ENCODE measurements at places on chromosomes 7 and 10.

DNA sequence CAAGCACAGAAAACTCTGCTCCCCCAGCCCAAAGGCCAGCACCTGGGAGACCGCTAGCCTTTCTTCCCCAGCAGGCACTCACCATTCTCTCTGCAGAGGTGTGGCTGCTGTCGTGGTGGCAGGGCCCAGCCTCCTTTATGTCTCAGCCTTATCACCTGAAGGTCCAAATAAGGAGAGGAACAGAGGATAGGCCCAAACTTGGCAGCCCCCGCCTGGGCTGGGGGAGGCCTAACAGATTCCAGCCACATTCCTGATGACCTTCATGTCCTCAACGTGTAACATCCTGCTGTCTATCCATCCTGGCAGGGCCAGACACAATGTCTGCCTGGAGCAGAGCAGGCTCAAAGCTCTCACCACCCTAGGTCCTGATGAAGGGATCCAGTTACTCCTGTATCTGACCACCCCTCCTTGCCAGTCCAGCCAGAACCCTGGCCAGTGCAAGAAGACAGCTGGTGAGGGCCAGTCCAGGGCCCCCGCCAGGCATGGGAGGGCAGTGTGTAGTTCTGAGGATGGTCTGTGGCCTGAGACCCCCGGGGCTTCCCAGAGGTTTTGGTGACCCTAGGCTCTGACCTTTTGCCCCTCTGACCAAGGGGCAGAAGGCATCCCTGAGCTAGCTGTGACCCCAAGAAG is at the start of gene MYL7:
TSS of gene MYL7 (minus strand) at position 112 of the 630 bp plus-strand sequence. CDS start at position 85, 27 bp downstream.
- no peak within 1 kb of the TSS for H3K4me3 ChIP-seq
- H3K4me1 ChIP-seq: peaks cover 13% of the 10 kb centered on the region
- no peaks in the 10 kb centered on the region for H3K36me3 ChIP-seq
- H3K27ac ChIP-seq: no peak within 1 kb of the TSS
- DNase-seq: no peak

- no peak overlapping the region for H3K27ac ChIP-seq
- DNase-seq: peak; percentile 33
- no peak overlapping the region for H3K4me3 ChIP-seq
- no peaks in the 10 kb centered on the region for H3K27me3 ChIP-seq
Measured at GRCh38 chr10:48289501-48290238, 15.2 kb upstream of the FRMPD2 start.

- no peak overlapping the region for H3K27ac ChIP-seq
- peaks cover 3% of the 10 kb centered on the region for H3K4me1 ChIP-seq
- no peaks in the 10 kb centered on the region for H3K36me3 ChIP-seq
- H3K4me3 ChIP-seq: no peak overlapping the region
- peak; percentile 51 for DNase-seq
Measured at GRCh38 chr7:50696810-50697582, 85.7 kb downstream of the GRB10 start.

DNA sequence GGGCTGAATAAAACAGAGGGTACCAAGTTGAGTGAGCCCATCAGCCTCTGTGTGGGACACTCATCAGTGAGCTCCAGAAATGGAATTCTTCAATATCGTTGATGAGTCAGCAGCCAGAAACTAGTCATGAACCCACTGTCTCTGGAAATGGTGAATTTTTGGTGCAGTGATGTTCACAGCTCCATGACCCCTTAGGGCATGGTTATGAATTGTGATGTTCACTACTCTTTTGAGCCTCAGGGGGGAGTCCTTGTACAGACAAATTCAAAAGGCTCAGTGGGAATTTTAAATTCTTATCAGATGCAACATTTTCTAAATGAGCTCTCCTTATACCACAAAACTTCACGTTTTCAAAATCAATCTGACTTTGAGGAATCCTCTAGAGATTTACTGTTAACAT is 335.7 kb downstream of the PHTF2 start:
- H3K27ac ChIP-seq: no peak overlapping the region
- no peak for DNase-seq
- no peaks in the 10 kb centered on the region for H3K36me3 ChIP-seq
- H3K27me3 ChIP-seq: no peaks in the 10 kb centered on the region

DNA sequence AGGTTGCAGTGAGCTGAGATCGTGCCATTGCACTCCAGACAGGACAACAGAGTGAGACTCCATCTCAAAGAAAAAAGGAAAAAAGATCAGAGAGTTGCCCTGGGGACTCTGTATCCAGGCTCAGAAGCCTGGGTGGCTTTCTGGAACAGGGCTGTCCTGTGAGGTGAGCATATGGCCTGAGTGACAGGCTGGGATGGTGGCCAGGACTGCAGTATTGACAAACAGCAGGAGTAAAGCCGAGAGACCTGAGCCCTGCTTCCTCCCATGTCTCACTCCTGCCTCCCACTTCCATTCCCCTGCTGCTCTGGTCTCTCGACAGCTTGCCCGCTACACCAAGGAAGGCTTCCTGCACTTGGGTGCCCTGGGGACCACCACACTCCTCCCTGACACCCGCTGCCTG is 578.5 kb downstream of the GALNT17 start:
- H3K27ac ChIP-seq: no peak overlapping the region
- no peaks in the 10 kb centered on the region for H3K4me1 ChIP-seq
- no peak for DNase-seq
- no peak overlapping the region for H3K4me3 ChIP-seq

DNA sequence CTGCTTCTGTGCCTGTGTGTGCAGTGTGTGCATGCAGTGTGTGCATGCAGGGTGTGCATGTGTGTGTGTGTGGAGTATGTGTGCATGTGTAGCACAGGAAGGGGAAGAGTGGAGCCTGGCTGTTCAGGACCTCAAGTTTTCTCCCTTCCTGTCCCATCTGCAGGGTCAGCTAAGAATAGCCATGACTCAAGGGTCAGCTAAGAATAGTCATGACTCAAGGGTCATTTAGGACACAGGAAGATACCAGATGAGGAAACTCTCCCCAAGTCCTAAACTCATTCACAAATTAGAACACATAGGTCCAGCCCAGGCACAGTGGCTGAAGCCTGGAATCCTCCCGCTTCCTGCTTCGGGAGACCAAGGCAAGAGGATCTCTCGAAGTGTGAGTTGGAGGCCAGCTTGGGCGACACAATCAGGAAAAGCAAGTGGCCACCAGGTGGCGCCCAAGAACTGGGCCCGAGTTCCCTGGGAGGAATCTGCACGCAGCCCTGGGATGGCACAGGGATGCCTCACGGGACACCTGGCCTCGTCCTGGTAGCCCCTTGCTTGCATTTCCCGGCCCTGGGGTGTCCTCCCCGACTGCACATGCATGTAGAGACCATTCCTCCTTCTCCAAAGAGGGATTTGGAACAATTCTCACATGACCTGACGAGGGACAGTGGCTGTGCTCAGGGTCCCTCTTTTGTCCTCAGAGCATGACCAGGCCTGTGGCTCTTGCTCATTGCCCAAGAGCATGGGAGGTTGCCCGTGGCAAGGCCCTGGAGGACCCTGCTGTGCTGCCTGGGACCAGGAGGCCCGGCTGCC is 21.4 kb upstream of the VOPP1 start:
- peak; percentile 80 for DNase-seq
- H3K36me3 ChIP-seq: no peaks in the 10 kb centered on the region
- H3K27ac ChIP-seq: no peak overlapping the region
- no peak overlapping the region for H3K4me3 ChIP-seq

- no peaks in the 10 kb centered on the region for H3K36me3 ChIP-seq
- H3K4me1 ChIP-seq: peaks cover 17% of the 10 kb centered on the region
- no peak overlapping the region for H3K4me3 ChIP-seq
- no peak for DNase-seq
- peak overlapping the region; percentile 71 for H3K27ac ChIP-seq
Measured at GRCh38 chr7:135993950-135994349, 16.8 kb upstream of the MTPN start.

- peaks cover 12% of the 10 kb centered on the region for H3K4me1 ChIP-seq
- no peaks in the 10 kb centered on the region for H3K36me3 ChIP-seq
- peak overlapping the region; percentile 92 for H3K27ac ChIP-seq
- no peaks in the 10 kb centered on the region for H3K27me3 ChIP-seq
- H3K4me3 ChIP-seq: peak overlapping the region; percentile 64
Measured at GRCh38 chr10:69123306-69123746, 652 bp upstream of the VPS26A start.

GRCh38 chr7:134155871-134156270 is 28.7 kb downstream of the LRGUK start:
- H3K27me3 ChIP-seq: no peaks in the 10 kb centered on the region
- no peaks in the 10 kb centered on the region for H3K36me3 ChIP-seq
- H3K27ac ChIP-seq: no peak overlapping the region
- no peak for DNase-seq
- no peak overlapping the region for H3K4me3 ChIP-seq
- H3K4me1 ChIP-seq: no peaks in the 10 kb centered on the region

DNA sequence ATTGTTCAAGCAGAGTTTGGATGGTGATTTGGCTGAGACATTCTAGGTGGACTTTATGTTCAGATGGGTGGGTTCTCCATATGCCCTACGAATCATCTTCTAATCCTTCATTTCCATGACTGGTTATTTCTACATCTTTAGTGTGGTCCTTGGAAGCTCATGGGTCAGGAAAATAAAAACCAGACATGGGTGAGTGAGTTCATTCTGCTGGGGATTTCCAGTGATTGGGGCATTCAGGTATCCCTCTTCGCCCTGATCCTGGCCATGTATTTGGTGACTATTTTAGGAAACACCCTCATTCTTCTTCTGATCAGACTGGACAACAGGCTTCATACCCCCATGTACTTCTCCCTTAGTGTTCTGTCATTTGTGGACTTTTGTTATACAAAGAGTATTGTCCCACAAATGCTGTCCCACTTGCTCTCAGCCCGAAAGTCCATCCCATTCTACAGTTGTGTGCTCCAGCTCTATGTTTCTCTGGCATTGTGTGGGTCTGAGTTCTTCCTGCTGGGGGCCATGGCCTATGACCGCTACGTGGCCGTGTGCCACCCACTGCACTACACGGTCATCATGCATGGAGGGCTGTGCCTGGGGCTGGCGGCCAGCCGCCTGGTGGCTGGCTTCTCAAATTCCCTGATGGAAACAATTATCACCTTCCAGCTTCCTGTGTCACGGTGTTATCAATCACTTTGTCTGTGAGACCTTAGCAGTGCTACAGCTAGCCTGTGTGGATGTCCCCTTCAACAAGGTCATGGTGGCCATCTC is 19.2 kb upstream of the OR6B1 start:
- no peak for DNase-seq
- H3K4me1 ChIP-seq: no peaks in the 10 kb centered on the region
- H3K27me3 ChIP-seq: no peaks in the 10 kb centered on the region
- no peak overlapping the region for H3K4me3 ChIP-seq

GRCh38 chr7:37440738-37441385 is 7.8 kb downstream of the ELMO1 start:
- no peak overlapping the region for H3K4me3 ChIP-seq
- H3K27me3 ChIP-seq: no peaks in the 10 kb centered on the region
- DNase-seq: no peak
- peak overlapping the region; percentile 70 for H3K27ac ChIP-seq
- H3K36me3 ChIP-seq: no peaks in the 10 kb centered on the region

DNA sequence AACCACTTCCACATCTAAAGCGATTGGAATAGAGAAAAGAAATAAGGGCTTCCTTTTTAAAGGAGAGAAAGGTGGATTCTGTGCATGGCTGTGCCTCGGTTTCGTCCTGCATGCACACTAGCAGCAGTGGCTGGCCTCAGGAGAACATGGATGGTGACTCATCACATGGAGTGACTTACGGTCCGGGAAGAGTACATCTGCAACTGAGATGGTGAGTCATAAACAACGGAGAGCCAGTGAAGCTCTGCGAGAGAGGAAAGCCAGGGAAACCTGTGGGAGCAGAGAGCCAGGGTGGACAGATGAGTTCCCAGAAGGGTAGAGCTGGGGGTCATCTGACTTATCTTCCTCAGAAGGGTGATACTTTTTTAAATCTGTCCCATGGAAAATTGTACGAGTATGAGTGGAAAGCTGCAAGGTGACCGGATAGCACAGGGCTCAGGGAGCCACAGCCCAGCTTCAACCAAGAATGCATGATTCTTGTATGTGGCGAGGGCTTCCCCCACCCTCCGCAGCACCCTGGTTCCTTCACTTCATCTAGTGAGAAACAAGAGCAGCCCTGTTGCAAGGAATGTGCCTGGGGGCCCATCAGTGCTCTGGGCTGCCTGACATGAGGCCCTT is 259.1 kb downstream of the KLF6 start:
- no peak overlapping the region for H3K4me3 ChIP-seq
- H3K4me1 ChIP-seq: no peaks in the 10 kb centered on the region
- H3K36me3 ChIP-seq: no peaks in the 10 kb centered on the region
- H3K27me3 ChIP-seq: no peaks in the 10 kb centered on the region
- no peak for DNase-seq

- H3K36me3 ChIP-seq: peaks cover 24% of the 10 kb centered on the region
- DNase-seq: no peak
- H3K27ac ChIP-seq: no peak overlapping the region
- no peak overlapping the region for H3K4me3 ChIP-seq
Measured at GRCh38 chr7:94529516-94529915, 19.9 kb downstream of the CASD1 start.

DNA sequence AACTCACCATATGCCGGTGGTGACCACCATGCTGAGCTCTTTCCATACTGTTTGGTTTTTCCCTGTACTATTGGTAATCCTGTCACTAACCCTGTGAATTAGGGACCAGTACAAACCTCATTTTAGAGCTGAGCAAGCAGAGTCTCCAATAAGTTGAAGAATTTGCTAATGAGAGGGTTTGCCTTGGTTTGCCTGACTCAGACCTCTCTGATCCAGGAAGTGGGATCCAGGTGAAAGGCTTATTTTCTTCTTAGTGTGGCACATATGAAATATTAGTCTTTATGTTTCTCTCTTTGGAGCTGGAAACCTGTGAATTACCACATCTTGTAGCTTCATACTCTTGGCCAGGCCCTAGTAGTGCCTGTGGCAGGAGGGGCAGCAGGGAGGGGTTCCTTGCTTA is 114.1 kb upstream of the IGFBP3 start:
- no peak overlapping the region for H3K4me3 ChIP-seq
- H3K36me3 ChIP-seq: no peaks in the 10 kb centered on the region
- no peak overlapping the region for H3K27ac ChIP-seq
- H3K27me3 ChIP-seq: no peaks in the 10 kb centered on the region
- no peak for DNase-seq

- no peak overlapping the region for H3K27ac ChIP-seq
- H3K4me1 ChIP-seq: peaks cover 13% of the 10 kb centered on the region
- no peaks in the 10 kb centered on the region for H3K27me3 ChIP-seq
Measured at GRCh38 chr7:138004046-138004445, 2.2 kb upstream of the CREB3L2 start.

All from natural killer cell (primary cell).